ENCODE measurements at places on chromosomes 2 and 18.

DNA sequence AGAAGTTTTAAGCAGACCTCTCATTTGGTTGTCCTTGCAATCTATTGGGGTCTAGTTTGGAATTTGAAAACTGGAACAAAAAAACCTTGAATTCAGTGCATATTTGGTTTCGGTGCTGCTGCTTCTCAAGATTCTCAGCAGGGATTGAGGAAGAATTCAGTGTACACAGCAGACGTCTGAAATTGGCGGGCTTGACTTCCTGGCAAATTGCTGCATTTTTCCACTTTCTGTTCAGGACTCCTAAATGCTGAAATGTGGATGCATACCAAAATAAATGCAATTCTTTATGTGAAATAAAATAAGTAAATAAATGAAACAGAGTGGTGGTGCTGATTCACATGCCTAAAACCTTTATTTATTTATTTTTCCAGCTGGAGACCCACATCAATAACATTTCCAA, 332.4 kb upstream of the KYNU start:
- no peak for DNase-seq

DNA sequence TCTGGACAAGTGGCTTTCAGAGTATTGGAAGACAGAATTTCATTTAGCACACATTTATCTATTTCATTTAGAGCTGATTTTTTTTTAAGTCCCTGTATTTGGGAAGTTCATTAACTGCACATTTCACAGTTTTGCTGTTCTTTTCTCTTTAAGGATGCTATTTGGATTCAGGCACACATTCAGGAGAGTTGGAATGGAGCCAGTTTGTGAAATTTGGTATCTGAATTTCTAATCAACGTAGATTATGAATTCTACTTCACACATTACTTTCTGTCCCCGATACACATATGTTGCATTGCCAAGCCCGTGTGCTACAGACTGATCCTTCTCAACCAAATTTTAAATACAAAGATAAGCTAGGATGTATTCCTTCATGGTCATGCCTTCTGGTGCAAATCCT, 503.9 kb downstream of the IRS1 start:
- no peak for DNase-seq

DNA sequence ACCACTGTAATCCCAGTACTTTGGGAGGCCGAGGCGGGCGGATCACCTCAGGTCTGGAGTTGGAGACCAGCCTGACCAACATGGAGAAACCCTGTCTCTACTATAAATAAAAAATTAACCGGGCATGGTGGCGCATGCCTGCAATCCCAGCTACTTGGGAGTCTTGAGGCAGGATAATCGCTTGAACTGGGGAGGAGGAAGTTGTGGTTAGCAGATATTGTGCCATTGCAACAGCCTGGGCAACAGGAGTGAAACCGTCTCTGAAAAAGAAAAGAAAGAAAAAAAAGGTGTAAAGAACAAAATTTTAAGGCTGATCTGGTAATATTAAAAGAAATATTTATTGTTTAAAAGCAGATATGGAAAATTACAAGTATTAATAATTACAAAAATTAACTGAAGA, 29.7 kb downstream of the ZNF804A start:
- DNase-seq: no peak

GRCh38 chr2:221831051-221831450, 258.9 kb upstream of the EPHA4 start:
- DNase-seq: no peak

GRCh38 chr2:18551169-18551568, 9.3 kb downstream of the RDH14 start:
- no peak for DNase-seq

- DNase-seq: no peak
These were observed 374.8 kb downstream of the SLC4A3 start for GRCh38 chr2:220002251-220002650.

GRCh38 chr18:61132031-61132430, 201.2 kb upstream of the CDH20 start:
- DNase-seq: no peak

GRCh38 chr2:187369471-187369870, 78.6 kb downstream of the CALCRL start:
- no peak for DNase-seq

- DNase-seq: no peak
These were observed 30.3 kb upstream of the ARHGEF4 start for GRCh38 chr2:130806370-130806769.
